Stomach (tissue), 19 donors: ENCODE measurements at places on chromosomes 1 and 21. TPM values are rescaled to one million over a fixed set of nuclear protein-coding genes. Genes with fewer than 3 reads are reported as not detected.

ADCY10 gene
- polyA plus RNA-seq, result 0.60 TPM

WNT3A gene
- polyA plus RNA-seq, result 0.90 TPM

RABGGTB gene
- 70.3 TPM for polyA plus RNA-seq

CFAP107 gene
- not detected for polyA plus RNA-seq

TNFRSF8 gene
- 2.1 TPM for polyA plus RNA-seq

PLEKHG5 gene
- 1.8 TPM for polyA plus RNA-seq

CRNN gene
- 3.1 TPM for polyA plus RNA-seq

PAPPA2 gene
- polyA plus RNA-seq, result under 0.01 TPM

ARMH1 gene
- 4.4 TPM for polyA plus RNA-seq

GJB3 gene
- polyA plus RNA-seq, result 3.1 TPM

LCE1A gene
- polyA plus RNA-seq, result not detected

UBL4B gene
- not detected for polyA plus RNA-seq

LCE1F gene
- not detected for polyA plus RNA-seq

UTP11 gene
- polyA plus RNA-seq, result 23.1 TPM

IFNLR1 gene
- 1.1 TPM for polyA plus RNA-seq

TLCD4 gene
- polyA plus RNA-seq, result 2.2 TPM

IVL gene
- polyA plus RNA-seq, result not detected

AGMAT gene
- polyA plus RNA-seq, result 0.46 TPM

ELF3 gene
- 146 TPM for polyA plus RNA-seq

CD5L gene
- not detected for polyA plus RNA-seq

VASH2 gene
- polyA plus RNA-seq, result 0.93 TPM

GBP6 gene
- polyA plus RNA-seq, result 50.8 TPM

MOV10 gene
- polyA plus RNA-seq, result 43.2 TPM

FCRL2 gene
- polyA plus RNA-seq, result 1.8 TPM

ADAM30 gene
- polyA plus RNA-seq, result not detected

GBP2 gene
- polyA plus RNA-seq, result 119 TPM

HMGCS2 gene
- polyA plus RNA-seq, result 2.5 TPM

ANXA9 gene
- polyA plus RNA-seq, result 0.46 TPM

TRAF3IP3 gene
- 6.7 TPM for polyA plus RNA-seq

SPRR1B gene
- polyA plus RNA-seq, result not detected

TTC39A gene
- polyA plus RNA-seq, result 59.3 TPM

FABP3 gene
- 43.0 TPM for polyA plus RNA-seq

MFAP2 gene
- 10.8 TPM for polyA plus RNA-seq

TMEM125 gene
- polyA plus RNA-seq, result 38.8 TPM

TDRD10 gene
- 2.4 TPM for polyA plus RNA-seq

TINAGL1 gene
- polyA plus RNA-seq, result 17.9 TPM

PDC gene
- not detected for polyA plus RNA-seq

KLHDC7A gene
- polyA plus RNA-seq, result 0.92 TPM
